Activated naive CD4-positive, alpha-beta T cell treated with anti-CD3 and anti-CD28 coated beads, Interleukin-2, amount 50 U/mL, for 72 hours (primary cell): ENCODE measurements at places on chromosomes 5 and 9.

DNA sequence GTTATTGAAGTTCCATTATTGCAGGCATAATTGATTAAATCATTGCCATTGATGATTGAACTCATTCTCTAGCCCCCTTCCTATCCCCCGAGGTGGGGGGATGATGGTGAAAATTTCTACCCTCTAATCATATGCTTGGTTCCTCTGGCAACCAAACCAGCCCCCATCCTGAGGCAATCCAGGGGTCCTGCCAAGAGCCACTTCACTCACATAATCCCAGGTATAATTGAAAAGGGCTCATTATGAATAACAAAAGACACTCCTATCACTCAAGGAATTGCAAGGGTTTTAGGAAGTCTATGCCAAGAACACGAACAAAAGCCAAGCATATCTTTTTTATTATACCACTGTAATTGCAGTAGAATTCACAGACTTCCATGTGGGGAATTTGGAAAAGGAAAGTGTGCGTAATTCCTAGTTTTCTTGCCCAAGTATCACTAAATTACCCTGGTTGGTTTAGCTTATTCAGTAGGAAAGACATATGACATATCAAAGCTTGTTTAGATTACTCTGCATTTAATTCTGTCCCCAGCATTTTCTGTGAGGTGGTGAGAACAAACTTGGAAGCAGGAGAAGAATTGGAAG, 130.7 kb upstream of the TAF11L2 start:
- DNase-seq, result no peak

GRCh38 chr9:117777823-117778222, 73.6 kb downstream of the TLR4 start:
- DNase-seq, result no peak

DNA sequence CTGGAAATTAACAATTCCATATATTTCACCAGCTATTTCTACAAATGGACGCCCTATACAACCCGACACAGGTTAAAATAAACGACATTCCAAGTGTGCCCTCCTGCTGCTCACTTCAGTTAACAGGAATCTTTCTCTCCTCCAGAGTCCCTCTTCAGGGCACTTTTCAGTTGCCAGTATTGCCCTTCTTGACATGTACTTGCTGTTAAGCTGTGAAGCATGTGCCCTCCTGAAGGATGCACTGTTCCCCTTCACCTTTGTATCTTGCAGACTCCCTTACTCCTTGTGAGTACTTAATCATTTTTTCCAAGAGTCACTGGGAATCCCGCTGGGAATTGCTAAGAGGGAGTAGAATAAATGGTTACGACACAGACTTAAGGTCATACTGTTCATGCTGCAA, 364.1 kb downstream of the CTNND2 start:
- DNase-seq, result no peak

DNA sequence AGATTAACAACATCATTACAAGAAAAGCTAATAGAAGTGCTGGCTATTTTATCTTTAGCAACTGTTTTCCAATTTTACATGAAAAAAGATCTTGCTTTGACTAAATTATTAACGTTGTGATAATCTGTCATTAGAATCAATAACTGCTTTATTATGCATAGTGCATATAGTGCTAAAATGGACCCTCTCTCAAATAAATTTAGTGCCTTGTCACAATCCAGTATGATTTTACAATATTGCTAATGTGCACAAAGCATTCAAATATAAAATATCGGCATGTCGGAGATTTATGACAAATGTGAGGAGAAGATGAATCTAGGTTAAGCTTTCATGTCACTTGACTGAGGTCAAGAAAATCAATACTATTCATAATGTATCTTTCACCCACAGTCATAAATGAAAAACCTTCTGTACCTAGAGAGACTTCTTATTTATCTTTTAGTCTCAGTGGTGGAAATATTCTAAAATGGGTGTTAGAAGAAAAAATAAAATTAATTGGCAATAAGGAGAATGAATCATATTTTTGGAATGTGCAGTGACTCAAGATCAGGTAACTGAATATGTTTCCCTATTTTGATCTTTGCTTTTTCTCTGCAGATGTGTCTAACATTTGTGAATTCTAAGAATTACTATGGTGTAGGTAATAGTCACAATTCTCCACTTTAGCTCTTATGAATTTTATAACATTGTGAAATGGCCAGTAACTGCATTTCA, 672.9 kb upstream of the GRAMD2B start:
- DNase-seq, result no peak

DNA sequence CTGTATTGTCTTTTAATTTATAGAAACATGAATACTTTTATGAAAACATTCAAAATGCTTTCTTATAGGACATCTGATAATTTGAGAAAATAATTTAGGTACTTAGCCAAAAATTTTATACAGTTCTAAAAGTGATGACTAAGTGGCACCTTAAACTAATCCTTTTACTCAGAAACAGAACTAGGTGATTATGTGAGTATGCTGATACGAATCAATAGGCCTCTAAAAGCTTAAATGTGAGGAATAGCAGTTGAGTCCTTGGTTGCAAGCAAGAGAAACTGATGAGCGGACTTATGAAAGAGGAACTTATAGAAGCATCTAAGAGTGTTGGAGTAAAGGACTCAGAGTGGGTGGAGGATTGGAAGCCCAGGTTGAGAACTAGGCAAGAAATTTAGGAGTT, 26.4 kb downstream of the ANXA1 start:
- no peak for DNase-seq

- DNase-seq, result no peak
Observed at GRCh38 chr9:126953041-126953809, 38.6 kb downstream of the RALGPS1 start.

DNA sequence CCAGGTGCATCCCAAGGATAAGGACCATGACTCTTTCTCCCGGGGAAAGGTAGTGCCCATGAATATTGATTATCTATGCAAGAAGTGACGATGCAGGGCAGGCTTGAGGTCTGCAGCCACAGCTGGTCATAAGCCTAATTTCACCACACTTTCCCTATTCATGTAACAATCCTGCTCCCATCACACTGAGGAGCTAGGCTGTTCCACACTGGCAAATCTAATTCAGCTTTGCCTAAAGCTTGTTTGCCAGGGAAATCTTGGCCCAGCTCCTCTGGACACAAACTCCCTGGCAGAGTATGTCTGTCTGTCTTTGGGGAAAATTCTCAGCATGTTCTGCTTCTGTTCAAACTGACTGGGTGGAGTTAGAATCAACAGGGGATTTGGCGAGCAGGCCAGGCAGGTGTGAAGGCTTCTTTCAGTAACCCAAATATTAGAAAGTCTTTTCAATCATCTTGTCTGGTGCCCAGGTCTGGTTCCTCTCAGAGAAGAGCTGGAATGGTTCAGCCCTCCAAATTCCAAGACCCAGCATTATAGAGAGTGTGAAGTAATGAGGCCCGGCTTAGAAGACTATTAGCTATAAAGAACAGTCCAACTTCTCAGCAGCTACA, 88.5 kb upstream of the SPDL1 start:
- no peak for DNase-seq

GRCh38 chr5:176454724-176455394, 6.7 kb downstream of the FAF2 start:
- no peak for DNase-seq

DNA sequence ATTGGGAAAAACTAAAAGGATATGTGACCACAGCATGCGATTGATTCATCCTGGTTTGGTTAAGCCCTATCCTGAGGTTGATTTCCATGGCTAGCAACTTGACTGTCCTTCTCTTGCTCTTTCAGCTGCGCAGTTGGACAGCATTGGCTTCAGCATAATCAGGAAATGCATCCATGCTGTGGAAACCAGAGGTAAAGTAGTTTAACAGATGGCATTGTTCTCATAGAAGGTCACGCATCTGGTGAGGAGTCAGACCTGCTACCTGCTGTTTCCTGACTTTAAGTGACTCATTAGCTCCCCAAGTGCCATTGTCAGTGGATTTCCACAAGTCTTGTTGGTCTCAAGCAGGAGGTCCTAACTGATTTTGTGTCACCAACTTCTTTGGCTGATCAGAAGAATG, 266.9 kb downstream of the ARHGAP26 start:
- no peak for DNase-seq

- no peak for DNase-seq
Observed at GRCh38 chr9:38439291-38439915, 15.1 kb upstream of the IGFBPL1 start.

DNA sequence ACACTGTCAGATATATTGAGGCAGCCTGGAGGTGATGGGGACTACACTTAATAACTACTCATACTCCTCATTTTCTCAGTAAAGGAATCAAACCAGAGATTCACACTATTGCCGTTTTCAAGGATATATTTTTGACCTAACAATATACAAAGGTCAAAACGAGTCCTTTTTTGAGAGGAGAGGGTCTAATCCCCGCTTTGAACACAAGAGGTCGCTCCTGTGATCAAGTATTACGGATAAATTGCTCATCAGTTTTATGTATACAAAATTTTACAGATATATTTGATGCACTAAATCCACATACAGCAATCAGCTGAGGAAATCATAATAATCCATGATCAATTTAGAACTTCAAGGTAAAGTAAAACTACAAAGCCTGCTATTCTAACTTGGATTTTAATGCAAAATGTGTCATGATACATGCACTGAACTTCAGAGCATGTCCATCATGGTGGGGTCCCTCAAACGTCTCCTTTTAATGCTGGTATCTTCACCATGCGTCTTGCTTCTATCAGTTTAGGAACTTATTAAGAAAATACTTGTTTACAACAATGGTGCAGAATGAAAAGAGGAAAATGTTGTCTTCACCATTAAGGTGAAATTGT, 2.5 kb upstream of the ISL1 start:
- no peak for DNase-seq

DNA sequence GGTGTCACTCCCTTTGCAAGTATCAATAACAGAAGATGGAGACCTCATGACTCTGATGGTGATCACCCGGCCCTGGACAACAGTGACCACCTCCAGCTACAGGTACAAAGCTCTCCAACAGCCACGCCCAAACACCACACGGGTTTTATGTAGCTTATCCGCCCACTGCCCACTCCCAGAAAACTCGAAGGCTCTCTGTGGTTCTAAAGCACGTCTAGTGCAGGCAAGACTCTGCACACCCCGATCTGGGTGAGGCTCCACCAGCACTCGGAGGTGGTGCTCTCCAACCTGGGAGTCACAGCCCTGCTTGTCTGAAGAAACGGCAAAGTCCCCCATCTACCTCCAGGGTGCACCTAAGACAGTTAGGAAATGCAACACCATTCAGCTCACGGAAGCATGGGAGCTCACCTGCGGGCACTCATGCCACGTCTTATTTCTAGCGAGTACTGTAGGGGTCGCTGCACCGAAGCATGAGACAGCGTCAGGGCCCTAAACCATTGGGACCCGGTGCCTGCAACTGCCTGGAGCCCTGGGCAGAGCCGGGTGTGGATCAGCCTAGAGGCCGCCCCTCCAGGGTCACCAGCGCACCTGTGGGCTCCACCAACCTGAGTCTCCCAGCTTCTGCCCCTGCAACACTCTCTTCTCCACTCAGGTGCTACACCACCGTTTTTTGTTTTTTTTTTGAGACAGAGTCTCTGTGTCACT, 58.1 kb upstream of the ZNF354A start:
- DNase-seq, result no peak

DNA sequence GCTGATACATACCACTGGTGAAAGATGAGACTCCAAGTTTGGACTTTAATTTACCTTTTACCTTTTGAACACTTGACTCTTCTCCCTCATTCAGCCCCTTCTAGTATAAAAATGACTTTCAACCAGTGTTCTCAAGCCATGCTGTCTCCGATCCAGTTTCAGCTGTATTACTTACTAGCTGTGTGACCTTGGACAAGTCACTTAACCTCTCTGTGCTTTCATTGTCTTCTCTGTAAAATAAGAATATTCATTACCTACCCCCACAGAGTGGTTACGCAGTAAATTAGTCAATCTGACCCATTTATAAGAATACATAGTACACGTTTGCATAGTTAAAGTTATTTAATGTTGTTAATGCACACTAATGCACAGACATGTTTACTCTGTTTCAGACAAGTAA, 12.6 kb upstream of the CEMIP2 start:
- DNase-seq, result no peak

- peak; percentile 75 for DNase-seq
Observed at GRCh38 chr5:176542135-176542595, 5.0 kb upstream of the RNF44 start.

- no peak for DNase-seq
Observed at GRCh38 chr5:148343603-148344487, 8.5 kb downstream of the SPINK9 start.

DNA sequence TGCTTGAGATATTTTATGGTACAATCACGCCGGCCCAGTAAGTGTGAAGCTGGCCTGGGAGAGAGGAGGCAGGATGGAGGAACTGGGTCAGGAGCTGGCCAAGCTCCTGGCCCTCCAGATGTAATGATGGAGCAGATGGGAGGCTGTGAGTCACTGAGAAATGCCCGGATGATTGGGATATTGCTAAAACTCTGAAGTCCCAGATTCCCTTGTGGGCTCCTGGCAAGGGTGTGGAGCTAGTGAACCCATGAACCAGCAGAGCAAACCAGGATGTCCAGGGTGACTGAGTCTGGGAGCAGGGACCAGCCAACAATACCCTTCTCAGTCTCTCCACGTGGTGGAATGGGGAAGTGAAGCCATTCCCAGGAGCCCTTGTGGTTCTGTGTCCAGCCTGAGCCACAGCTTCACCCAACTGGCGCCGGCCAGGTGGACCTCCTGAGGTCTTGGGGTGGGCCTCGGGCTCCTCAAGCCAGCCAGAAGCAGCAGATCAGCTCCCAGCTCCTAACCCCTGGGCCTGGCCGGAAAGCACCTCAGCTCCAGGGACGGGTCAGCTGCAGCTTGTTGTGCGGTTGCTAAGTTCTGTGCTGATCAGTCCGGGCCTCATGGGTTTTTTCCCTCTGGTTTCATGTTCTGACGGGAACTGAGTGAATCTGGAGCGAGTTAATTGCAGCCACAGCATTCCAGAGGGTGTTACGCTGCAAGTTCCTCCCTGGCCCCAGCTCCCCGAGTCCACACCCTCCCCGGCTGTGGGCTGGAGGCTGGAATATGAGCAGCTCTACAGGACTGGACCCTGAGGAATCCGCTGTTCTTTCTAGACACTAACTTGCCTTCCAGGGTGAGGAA, 37.6 kb downstream of the DUSP1 start:
- no peak for DNase-seq

- no peak for DNase-seq
Observed at GRCh38 chr5:112917453-112917995, 4.5 kb downstream of the REEP5 start.

DNA sequence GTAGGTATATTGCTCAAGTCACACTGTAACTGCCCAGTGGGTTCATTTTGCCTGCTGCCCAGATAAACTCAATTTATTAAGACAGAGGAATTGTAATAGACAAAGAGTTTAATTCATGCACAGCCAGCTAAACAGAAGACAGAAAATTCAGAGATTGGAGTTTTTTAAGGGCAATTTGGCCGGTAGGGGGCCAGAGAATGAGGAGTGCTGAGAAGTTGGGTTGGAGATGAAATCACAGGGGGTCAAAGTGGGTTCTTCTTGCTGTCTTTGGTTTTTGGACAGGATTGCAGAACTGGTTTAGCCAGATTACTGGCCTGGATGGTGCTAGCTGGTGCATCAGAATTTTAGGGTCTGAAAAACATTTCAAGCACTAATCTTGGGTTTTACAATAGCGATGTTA, 20.7 kb upstream of the IL33 start:
- no peak for DNase-seq
